ENCODE measurements at places on chromosomes 12 and 14. TPM values are rescaled to one million over a fixed set of nuclear protein-coding genes. Genes with fewer than 3 reads are reported as not detected.

CCDC175 gene
- not detected for total RNA-seq

STYK1 gene
- not detected for total RNA-seq

- DNase-seq, result no peak
Observed at GRCh38 chr14:90720336-90720735, 95.9 kb downstream of the TTC7B start.

FBLN5 gene
- 121 TPM for total RNA-seq

DMAC2L gene
- total RNA-seq, result 14.4 TPM
